Activated T-cell treated with anti-CD3 and anti-CD28 coated beads for 48 hours (primary cell): ENCODE measurements at places on chromosomes 6 and 20.

GRCh38 chr6:1191141-1191630 is 120.7 kb upstream of the FOXQ1 start:
- DNase-seq: no peak

- DNase-seq: no peak
Observed at GRCh38 chr20:52132337-52132736, 59.2 kb downstream of the ZFP64 start.

- no peak for DNase-seq
Observed at GRCh38 chr6:44661221-44662008, 273.9 kb downstream of the CDC5L start.

DNA sequence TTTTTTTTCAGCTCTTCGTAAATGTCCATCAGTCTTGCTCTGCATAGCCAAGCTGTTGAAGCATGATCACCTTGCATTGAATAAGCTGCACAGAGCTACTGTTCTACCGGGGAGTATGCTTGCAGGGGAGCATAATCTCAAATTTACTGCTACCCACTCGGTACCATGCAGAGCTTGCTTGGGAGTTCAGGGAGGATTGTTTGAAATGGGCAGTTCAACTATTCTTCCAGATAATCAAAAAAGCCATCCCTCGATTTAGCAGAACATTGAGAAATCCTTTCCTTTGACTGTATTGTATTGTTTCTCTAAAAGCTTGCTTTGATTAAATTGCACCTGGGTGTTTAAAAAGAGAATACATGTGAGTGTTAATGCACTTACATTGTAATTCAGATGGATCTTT is 332.6 kb downstream of the UTRN start:
- no peak for DNase-seq

DNA sequence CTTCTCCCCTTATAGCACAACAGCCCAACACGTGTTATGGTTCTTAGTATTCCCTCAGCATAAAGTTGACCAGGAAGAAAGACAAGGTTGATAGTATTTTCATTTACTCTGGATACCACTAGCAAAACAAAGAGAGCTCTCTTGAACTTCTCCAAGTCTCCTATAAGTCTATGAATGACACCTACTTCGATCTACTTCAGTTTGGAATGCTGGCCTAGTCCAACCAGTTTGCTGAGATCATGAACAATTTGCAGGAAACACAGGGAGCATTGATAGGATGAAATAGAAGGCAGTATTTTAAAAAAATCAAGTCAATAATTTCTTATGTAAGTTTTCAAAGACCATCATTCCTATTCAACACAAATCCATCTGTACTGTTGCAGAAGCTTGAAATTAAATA is 93.6 kb downstream of the GJA10 start:
- no peak for DNase-seq

DNA sequence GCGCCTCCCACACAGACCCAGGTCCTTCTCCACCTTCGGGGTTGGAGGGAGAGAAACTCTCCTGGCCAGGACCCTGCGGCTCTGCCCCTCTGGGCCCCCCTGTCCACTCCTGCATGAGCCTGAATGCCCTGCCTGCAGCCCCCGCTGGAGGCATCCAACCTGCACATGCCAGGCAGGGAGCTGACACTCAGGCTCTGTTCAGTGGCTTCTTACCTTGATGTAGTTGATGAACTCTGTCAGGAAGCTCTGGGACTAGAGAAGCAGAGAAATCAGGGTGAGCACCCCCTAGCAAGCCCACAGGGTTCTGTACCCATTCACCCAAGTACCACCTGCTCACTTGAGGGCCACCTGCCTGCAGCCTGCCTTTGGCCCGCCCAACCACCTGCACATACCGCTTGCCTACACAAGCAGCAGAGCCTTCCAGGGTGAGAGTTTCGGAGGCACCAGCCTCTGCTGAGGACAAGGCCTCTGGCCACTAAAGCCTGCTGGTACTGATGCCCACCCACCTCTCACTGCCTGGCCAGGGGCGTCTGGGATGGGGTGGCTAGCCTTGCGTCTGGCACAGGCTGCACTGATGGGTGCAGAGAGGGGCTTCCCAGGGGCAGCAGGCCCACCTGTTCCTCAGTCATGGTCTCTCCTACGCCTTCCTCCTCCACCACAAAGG is 9.7 kb downstream of the DDRGK1 start:
- DNase-seq: no peak

DNA sequence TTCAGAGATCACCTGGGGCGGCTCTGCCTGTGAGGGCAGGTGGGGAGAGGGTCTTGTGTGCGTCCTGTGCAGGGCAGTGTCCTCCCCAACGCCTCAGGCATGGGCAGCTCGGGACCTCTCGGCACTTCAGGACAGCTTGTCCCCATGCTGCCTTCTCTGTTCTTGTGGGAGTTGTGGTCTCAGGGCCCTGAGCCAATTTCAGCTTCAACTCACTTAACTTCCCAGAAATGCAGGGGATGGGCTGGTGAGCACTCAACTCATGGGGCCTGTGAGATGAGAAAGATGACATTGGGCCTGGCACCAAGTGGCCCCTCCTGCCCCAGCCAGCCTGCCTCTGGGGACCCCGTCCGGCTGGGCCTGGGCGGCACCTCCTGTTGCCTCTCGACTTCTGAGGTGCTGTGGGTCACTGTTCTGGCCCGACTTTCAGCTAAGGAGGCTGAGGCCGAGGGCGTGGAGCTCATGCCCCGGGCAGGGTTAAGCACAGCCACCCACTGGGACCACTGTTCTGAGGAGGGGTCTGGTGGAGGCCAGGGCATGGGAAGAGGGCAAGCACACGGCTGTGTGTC is 6.7 kb downstream of the RGS19 start:
- no peak for DNase-seq
